ENCODE measurements at places on chromosomes 6 and 20.
A peak's percentile ranks its signal among the peaks of the same experiment; 100 is the strongest.

DNA sequence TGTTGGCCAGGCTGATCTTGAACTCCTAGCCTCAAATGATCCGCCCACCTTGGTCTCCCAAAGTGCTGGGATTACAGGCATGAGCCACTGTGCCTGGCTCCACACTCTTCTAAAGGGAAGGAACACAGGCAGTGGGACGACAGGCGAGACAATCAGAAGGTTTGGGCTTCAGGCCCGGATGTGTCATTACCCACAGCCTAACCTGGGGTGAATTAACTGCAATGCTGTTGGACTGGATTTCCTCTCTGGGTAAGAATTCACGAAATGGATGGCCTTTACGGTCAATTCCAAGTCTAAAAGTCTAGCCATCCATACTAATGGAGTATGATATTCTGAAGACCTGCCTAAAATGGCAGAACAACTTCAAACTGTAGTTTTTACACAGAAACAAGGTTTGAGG is 83.7 kb upstream of the CCDC28A start:
- no peak for DNase-seq

DNA sequence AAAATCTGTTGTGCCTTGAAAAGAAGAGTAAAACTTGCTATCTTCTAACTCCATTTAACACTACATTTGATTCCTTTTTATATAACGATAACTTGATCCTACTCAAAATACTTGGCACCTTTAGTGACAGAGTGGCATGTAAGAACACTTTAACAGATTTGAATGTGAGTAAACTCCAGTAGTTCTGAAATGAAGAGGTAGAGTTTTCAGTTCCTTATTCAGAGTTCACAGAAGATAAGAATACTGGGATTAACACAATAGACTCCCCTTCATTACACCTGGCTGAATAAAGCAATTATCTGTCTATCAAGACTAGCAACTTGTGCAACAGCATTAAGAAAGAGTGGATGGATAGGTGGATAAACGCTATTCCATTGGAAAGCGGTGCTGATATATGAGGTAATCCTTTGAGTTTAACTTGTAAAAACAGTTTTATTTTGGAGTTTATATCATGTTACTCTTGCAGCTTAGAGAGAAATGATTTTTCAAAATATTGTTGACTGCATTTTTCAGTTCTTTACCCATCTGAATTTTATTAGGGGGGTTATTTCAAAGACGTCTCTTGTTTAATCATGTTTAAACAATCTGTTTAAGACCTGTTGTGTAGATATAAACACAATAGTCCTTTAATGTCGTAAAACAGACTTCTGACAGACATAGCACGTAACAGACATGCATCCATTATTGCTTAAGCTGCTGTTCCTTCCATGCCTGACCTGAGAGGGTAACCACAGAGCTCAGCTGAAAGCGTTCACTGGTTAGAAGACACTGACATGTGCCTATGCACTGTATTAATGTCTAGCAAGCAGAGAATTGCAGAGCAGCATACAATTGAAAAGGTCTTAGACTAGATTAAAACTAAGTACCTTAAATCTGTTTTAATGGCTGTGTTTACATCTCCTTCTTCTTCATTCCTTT is 102.4 kb upstream of the SUPT3H start:
- DNase-seq: peak; percentile 71

GRCh38 chr6:40587240-40588069 is at the start of gene LRFN2:
LRFN2 (minus strand) TSS chr6:40587364.
- peak; percentile 17 for DNase-seq

- no peak for DNase-seq
These were observed 44.6 kb upstream of the KCNK16 start for GRCh38 chr6:39366931-39367618.

- DNase-seq: no peak
These were observed 623.8 kb downstream of the MMUT start for GRCh38 chr6:48839206-48839605.

- DNase-seq: no peak
These were observed 148.7 kb downstream of the OPRM1 start for GRCh38 chr6:154187714-154188113.

GRCh38 chr20:37431786-37432185 is 85.8 kb downstream of the SRC start:
- no peak for DNase-seq

- DNase-seq: no peak
These were observed 563.1 kb upstream of the JARID2 start for GRCh38 chr6:14682812-14683211.

DNA sequence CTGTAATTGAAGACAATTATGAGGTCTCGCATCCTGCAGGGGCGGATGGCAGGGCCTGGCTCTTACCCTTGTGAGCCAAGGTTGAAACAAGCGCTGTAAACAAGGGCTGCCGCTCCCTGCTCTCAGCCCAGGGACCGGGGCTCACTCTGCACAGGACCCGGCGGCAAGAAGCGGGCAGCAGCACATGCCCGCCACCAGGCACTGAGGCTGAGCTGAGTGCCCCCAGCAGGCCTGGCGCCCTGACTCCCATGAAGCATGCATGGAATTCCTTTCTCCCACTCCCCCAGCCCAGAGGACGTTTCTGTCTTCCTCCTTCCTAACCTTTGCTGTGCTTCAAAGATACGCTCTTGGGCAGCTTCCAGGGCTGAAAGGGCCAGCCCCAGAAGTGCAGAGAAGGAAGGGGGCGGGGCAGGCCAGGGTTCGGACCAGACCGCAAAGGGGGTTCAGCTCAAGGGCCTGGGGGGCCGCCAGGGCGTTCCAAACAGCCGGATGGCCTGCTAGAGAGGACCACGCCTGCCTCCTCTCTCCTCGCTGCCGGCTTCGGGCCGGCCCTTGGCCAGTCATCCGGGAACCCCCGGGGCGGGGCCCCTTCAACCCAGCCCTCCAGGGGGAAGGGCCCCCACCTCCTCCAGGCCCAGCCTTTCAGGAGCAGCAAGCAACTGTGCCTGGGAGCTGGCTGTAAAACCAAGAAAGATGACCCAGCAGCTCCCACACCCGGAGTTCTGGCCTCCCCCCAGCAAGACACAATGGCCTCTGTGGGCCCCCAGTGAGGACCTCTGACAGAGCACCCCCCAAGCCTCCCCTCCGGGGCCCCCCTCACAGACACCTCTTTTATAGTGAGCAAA is 109.9 kb downstream of the NOL4L start:
- DNase-seq: peak; percentile 96

- no peak for DNase-seq
These were observed 136.1 kb downstream of the TFAP2A start for GRCh38 chr6:10278746-10279145.

DNA sequence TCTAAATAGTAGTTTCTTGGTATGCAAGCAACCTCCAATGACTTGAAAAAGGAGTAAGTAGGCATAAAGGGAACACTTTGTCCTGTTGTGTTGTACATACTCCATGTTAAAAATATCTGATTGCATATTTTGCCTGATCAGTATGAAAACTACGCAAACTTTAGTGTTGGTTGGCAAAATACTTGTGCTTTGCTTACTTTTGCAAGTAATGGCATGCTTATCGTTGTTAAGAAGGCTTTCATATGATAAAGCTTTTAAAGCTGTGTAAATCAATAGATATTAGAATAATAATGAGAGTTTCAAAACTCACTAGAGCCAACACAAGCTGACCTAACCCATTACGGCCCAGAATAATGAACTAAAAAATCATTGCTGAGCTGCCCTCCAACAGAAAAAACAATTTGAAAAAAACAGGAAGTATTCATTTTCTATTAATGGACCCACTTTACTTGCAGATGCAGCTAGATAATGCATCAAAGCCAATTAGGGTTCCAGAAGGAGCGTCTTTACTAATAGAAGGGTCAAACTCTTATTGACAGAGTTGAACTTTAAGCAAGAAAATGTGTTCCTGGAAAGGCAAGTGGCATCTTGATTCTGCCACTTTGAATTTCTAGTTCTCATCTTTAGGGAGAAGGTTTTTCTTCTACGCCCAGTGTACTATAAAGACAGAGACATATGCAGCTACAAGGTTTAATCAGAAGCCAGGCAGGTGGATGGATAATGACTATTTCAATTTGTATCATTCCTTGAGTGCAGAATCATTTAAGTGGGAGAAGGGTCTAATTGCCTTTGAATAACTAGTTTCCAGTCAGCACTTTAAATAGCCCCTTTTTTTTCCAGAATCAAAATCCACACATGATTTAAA is 82.2 kb downstream of the SNAP25 start:
- DNase-seq: no peak

GRCh38 chr6:112503091-112503596 is 156.0 kb downstream of the RFPL4B start:
- DNase-seq: no peak

DNA sequence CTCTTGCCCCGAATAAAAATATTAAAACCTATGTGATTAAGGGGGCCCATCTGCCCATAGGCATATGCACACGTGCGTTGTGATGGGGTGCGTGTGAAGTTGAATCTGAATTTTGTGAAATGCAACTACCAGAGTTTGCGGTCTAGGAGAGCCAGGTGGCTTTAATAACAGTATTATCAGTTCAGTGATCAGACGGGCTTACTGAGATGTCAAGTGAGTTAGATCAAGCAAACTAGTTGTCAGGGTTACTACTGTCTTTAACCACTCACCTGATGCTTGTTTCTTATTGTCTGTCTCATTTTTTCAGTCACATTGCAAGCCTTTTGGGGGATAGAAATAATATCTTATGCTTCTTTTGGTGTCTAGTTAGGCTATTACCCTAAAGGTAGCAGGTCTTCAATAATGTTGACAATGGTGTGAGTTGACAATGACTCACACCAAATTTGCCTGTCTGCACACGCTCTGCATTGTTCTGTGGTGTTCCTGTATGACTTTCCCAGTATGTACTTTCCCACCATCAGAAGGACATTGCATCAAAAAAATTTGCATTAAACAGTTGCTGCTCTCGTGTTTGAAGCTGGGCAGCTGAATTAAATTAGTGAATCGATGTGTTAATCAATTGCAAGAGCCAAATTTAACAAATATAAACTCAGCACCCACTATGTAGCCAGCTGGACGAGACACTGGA is 103.1 kb upstream of the NAA20 start:
- DNase-seq: no peak

- DNase-seq: no peak
These were observed 1189.4 kb upstream of the EYS start for GRCh38 chr6:66896415-66896814.

DNA sequence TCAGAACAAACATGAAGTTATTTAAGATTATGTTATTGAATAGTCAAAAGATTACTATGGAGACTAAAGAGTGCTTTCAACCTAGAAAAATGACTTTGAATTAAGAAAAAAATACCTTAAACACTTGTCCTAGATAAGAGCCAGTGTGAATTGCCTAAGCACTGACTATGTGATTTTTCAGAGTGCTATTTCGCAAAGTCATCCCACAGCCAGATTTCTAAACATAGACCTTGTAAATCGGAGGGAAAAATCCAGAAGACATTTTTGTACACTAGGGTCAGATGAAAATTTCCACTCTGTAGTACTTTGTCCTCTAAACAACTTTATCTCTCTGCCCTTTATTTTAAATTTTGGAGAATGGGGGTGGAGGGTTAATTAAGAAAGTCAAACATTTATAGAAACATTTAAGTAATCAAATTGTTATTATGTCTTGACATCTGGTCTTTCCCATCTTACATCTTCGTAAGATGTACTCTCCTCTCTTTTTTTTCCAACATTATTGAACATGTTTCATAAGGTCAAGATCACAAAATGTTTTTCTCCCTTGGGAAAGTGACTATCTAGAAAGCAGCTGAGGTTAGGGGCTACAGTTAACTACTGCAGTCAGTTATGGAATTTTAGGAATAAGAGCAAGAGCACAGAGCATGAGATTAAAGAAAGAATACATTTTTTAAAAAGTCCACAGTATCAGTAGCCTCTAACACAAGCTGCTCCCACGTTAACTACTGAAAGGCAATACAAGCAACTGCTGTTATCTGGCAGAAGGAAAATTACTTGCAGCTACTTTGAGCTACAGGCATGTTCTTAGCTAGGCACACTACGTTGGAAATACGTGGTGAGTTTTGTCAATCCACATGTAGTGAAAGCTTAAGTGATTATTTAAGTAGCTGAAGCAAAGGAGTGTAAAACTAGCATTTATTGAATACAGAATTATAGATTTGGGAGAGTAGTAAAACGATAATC is 648.5 kb downstream of the HTR1B start:
- no peak for DNase-seq

GRCh38 chr6:8335381-8335780 is 100.0 kb downstream of the SLC35B3 start:
- no peak for DNase-seq

DNA sequence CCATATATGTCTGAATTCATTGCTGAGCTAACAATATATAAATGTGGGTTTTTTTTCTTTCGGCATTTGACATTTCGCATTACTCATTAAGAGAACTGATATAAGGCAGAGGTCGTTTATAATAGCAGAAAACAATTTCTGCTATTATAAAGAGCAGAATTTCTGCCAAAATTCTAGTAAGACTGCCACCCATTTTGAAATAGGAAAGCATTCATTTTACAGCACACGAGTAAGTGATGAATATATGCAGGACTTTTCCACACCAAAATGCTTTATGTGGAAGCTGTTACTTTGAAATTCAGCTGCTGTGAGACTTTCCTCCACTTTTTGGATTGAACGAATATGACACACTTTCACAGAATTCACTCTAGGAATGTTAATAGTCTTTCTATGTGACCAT is 610.9 kb upstream of the MAN1A1 start:
- DNase-seq: no peak
